ENCODE measurements at places on chromosomes 4 and X.
A peak's percentile ranks its signal among the peaks of the same experiment; 100 is the strongest.

- peak; percentile 64 for DNase-seq
Observed at GRCh38 chr4:140703463-140703862, 52.7 kb downstream of the TBC1D9 start.

GRCh38 chr4:17701138-17701839, 80.1 kb downstream of the FAM184B start:
- no peak for DNase-seq

- DNase-seq, result peak; percentile 8
Observed at GRCh38 chr4:120633810-120634209, 288.7 kb downstream of the PRDM5 start.

- DNase-seq, result no peak
Observed at GRCh38 chr4:40617872-40618271, 11.8 kb downstream of the RBM47 start.

DNA sequence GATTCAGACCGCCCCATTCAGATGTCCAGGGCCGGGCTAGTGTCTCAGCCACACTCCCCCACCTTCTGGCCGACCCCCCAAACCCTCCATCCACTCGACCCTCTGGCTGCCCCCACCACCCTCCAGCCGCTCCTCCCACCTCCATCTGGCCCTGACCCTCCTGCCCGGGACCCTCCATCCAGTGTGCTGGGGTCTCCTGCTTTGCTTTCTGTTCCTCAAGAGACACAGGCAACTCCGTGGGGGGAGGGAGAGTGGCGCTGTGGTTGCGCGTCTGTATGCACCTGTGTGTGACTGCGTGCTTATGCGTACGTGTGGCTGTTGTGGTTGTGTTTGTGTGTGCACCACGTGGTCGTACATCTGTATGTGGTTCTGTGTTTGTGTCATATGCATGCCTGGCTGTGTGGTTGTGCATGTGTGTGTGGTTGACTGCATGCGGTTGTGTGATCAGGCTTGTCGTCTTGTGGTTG, 33.3 kb downstream of the CPLX1 start:
- DNase-seq, result peak; percentile 6

DNA sequence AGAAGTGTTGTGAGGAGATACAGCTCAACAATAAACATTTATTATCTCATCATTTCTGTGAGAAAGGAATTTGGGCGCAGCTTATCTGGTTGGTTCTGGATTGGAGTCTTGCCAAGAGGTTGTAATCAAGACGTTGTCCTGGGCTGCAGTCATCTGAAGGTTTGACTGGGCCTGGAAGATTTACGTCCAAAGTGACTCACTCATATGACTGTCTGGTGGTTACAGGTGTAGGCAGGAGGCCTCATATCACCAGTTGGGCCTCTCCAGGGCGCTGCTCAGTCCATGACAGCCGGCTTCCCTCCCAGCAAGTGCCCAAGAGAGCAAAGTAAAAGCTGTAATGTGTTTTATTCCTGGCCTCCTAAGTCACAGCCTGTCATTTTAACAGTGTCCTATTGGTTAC, 106.3 kb downstream of the USP46 start:
- DNase-seq, result no peak

- no peak for DNase-seq
Observed at GRCh38 chr4:26163425-26164362, 157.1 kb upstream of the RBPJ start.

DNA sequence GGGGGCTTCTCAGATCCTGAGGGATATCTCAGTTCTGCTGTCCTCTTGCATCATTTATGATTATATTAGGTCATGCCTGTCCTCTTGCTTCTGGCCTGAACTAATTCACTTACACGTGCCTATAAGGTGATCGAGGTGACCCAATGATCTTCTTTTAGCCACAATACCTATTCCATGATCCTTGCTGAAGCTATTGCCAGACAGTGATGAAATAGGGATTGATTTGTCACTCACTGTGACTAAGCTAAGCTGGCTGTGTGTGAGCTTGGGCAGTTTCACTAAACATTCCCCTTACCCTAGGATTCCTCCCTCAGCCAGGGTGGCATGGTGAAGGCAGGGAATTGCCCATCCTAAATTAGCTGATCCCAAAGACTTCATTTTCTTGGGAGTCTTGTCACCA, 19.0 kb downstream of the HADH start:
- peak; percentile 70 for DNase-seq

DNA sequence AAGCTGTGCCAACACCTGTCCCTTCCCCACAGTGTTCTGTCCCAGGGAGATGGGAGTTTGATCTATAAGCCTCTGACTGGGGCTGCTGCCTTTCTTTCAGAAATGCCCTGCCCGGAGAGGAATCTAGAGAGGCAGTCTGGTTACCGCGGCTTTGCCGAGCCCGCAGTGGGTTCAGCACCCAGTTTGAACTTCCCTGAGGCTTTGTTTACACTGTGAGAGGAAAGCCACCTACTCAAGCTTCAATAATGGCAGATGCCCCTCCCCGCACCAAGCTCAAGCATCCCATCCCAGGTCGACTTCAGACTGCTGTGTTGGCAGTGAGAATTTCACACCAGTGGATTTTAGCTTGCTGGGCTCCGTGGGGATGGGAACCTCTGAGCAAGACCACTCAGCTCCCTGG, 33.3 kb upstream of the ARSJ start:
- DNase-seq, result no peak

DNA sequence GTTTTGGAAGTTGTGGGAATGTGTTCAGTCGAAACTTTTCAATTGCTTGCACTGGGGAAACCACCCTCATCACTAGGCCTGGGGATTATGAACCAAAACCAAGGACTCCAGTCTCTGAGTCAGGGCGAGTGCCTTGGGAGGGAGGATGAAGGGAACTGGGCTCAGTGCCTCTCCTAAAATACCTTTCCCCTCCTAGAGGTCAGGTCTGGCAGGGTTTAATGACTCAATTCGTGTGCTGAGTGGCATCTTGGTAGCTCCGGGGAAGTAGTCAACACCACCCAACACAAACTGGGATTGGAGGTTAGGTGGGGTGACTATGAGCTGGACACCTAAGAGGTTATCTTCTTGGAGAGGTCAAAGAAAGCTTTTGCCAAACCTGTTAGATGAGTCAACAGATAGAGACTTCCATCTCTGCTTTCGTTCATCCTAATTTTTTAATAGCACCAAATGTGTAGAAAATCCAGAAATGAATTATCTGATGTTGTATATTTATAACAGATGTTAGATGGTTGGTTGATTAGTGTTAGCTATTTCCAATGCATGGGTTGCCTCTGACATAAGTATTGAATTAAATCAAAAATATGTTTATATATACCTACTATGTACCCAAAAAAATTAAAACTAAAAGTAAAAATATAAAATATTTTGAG, 202.8 kb downstream of the SHROOM3 start:
- peak; percentile 42 for DNase-seq

- no peak for DNase-seq
Observed at GRCh38 chr4:157818946-157819692, 353.7 kb downstream of the GASK1B start.

GRCh38 chr4:1792832-1793495, at the start of gene FGFR3:
Gene FGFR3 (plus strand): TSS chr4:1793293. CDS start chr4:1793935, 642 bp downstream.
- DNase-seq, result no peak

DNA sequence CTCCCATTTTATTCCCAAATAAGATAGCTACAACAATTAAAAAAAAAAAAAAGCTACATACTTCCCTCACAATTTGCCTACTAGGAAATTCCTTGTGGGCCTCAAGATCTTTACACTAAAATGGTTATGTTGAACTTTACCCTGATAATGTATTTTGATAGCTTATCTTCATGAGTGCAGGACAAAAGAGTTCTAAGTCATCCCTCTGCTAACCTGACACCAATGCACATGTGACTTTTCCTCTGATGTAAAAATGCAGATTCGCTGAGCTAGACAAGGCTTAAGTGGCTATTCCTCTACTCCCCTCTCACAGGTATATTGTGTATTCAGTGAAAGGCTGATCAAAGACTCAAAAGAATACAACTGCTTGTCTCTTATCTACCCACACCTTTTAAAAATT, 22.5 kb downstream of the ELF2 start:
- no peak for DNase-seq

DNA sequence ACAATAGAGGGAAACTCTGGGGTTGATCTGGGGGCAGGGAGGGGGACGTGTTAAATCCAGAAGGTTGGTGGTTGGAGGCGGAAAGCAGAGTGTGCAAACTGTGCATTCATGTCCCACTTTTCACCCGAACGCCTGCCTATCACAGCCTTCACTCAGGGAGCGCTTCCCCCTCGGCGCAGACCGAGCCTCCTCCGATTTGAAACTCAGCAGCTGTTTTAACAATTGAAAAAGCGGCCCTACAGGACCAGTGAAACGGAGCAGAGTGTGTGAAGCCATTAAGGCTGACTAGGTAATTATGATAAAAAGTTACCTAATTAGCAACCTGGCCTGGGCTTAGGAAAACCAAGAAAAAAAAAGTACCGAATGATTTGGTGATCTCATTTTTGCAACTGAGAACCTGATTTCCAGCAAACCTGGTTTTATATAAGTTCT, 685 bp upstream of the NDNF start:
- DNase-seq, result no peak

GRCh38 chrX:81229229-81229628, 27.3 kb downstream of the SH3BGRL start:
- no peak for DNase-seq

GRCh38 chr4:155094201-155094820, 114.1 kb upstream of the NPY2R start:
- DNase-seq, result no peak

DNA sequence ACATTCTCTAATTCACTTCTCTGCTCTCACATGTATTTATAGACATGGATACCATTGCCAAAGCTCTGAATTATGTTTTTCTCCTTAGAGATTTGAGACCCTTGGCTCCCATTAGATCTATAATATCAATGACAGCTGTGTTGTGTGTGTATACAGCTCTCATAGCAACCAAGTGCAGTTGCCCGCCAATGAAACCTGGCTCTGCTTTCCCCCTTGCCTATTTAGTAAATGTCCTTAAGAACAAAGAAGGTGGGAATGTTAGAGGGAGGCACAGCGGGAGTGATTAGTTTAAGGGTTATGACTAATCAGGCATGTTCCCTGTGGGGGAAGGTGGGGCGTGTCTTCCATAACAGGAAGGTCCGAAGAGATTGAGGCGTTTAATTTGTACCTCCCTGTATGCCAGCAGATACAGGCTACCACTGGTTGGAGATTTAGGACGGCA, 100.5 kb upstream of the TBC1D9 start:
- peak; percentile 50 for DNase-seq

- DNase-seq, result peak; percentile 57
Observed at GRCh38 chrX:69153060-69153730, 12.1 kb downstream of the PJA1 start.

DNA sequence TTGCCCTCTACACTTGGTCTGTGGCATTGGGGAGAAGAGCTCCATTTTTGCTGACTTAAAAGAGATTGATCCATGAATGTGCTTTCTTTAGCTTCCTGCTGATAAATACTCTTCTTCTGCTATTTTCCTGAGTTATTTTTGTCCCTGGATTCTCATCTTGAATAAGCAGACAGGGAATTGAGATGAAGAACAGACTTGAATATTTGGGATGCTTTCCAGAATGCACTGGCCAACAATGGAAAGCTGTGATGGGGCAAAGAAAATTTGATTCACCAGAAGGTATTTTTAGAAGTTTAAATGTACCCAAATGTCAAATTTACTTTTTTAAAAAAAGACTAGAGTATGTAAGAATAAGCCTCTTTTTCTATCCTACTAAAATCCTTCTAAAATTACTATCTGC, 309.9 kb upstream of the PPP1R2C start:
- DNase-seq, result no peak

GRCh38 chrX:20394451-20394850, 127.7 kb upstream of the RPS6KA3 start:
- no peak for DNase-seq

GRCh38 chr4:185290656-185291055, 81.3 kb downstream of the SNX25 start:
- DNase-seq, result no peak

DNA sequence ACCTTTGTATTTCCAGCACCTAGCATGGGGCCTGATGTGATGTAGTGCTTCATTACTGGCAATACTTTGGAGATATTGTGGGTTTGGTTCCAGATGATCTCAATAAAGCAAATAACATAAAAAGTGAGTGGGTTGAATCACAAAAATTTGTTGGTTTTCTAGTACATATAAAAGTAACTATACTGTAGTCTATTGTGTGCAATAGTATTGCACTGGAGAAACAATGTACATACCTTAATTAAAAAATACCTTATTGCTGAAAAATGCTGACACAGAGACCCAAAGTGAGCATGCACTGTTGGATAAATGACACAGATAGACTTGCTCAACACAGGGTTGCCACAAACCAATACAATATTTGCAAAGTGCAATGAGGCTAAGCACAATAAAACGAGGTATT, 17.7 kb upstream of the MGST2 start:
- DNase-seq, result no peak

DNA sequence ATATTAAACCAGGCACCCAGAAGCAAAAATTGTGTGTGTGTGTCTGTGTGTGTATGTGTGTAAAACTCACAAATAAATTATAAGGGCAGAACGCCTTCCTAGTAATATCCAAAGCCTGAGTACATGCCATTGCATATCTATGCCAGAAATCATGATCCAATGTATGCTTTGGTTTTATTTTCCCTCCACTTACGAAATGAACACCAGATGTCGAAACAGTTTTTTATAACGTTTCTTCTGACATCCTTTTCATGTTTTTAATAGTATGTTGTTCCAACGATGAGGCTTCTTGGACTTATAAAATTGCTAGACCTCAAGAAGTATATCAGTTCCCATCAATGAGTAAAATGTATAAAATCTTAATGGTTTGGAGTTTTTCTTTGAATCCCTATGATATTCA, 55.4 kb downstream of the KCNIP4 start:
- peak; percentile 14 for DNase-seq

GRCh38 chr4:57051095-57051494, 59.1 kb downstream of the IGFBP7 start:
- DNase-seq, result no peak

DNA sequence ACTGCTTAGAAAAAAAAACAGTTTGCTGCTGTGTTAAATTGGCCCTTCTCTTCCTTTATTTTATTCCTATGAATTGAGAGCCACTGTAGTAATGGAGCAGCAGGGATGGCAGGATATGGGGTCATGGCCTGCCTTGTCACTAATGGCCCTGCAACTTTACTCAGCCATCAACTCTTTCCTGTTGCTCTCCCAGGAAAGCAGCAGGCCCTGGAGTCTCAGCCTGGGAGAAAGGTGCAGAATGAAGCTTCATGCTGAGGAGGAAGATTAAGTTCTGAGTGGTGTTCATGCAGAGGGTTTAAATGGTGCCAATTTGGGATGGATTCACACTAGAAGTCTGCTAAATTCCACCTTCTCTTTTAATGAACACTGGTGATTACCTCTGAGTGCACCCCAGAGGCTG, 285.6 kb downstream of the GPAT3 start:
- no peak for DNase-seq

- no peak for DNase-seq
Observed at GRCh38 chrX:55120761-55121358, 32.0 kb downstream of the PAGE2 start.

DNA sequence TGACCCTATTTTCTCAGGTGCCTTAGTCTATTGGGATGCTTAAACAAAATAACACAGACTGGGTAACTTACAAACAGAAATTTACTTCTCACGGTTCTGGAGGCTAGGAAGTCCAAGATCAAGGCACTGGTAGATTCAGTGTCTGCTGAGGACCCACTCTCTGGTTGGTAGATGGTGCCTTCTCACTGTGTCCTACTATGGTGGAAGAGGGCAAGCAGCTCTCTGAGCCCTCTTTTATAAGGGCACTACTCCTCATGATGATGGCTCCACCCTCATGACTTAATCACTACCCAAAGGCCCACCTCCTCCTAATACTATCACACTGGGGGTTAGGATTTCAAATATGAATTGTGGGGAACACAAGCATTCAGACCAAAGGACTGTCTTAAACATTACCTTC, 11.8 kb downstream of the SMIM14 start:
- no peak for DNase-seq
